Lung (tissue), 17 donors: ENCODE measurements at places on chromosomes 7 and 10. TPM values are rescaled to one million over a fixed set of nuclear protein-coding genes. Genes with fewer than 3 reads are reported as not detected.

The FAM180A gene
- 0.65 TPM for polyA plus RNA-seq

The ANKRD7 gene
- polyA plus RNA-seq: not detected

The NKX6-2 gene
- polyA plus RNA-seq: 0.06 TPM

The ASIC3 gene
- polyA plus RNA-seq: 1.6 TPM

The CDK13 gene
- 18.3 TPM for polyA plus RNA-seq

The GJD4 gene
- not detected for polyA plus RNA-seq

The RARRES2 gene
- polyA plus RNA-seq: 212 TPM

The LIPN gene
- 2.6 TPM for polyA plus RNA-seq
